G401 (cell line): ENCODE measurements at places on chromosomes 7 and 10. TPM values are rescaled to one million over a fixed set of nuclear protein-coding genes. Genes with fewer than 3 reads are reported as not detected.

DNA sequence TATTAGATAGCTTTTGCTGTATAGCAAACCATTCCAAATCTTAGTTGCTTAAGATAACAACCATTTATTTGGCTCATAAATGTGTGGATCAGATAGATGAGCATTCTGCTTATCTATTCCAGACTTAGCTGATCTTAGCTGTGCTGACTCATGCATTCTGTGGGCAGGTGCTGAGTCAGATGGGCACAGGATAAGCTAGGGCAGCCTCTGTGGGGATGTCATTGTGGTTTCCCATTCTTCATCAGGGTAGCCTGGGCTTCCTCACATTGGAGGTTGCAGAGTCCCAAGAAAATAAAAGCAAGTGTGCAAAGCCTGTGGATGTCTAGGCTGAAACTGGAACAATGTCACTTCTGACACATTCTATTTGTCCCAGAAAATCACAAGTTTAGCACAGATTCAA, 917.0 kb downstream of the TYW1 start:
- no peak for DNase-seq

- no peak for DNase-seq
These were observed 96.3 kb upstream of the ANKRD1 start for GRCh38 chr10:91017198-91017597.

DNA sequence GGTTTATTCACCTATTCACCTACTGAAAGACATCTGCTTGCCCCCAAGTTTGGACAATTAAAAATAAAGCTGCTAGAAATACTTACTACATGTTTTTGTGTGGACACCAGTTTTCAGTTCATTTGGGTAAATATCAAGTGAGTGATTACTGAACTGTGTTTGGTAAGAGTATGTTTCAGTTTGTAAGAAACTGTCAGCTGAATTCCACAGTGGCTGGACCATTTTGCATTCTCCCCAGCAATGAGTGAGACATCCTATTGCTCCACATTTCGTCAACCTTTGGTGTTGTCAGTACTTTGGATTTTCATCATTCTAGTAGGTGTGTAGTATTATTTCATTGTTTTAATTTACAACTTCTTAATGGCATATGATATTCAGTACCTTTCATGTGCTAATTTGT, 17.4 kb upstream of the IKZF1 start:
- DNase-seq = no peak

- peak; percentile 24 for DNase-seq
These were observed 85.2 kb upstream of the PIK3CG start for GRCh38 chr7:106779877-106780276.

GRCh38 chr7:27921081-27921836, 181.3 kb downstream of the TAX1BP1 start:
- peak; percentile 69 for DNase-seq

GRCh38 chr7:96312502-96312901, 9.4 kb downstream of the SLC25A13 start:
- DNase-seq = no peak

DNA sequence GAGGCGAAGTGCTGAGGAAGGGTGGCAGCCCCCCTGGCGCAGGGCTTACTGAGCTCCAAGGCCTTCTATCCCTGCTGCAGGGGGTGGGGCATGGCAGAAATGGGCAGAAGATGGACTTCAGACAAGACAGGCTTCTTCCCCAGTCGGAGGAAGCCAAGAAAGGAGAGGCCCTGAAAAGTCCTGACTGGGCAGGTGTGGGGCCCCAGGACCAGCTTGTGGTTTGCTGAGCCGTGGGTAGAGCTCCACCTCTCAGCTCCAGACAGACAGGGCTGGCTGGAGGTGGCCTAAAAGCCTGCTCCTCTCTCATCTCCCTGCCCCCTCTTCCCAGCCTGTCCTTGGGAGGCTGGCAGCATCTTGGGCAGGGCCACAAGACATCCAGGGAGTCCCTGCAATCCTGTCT, 67.7 kb downstream of the C10orf105 start:
- no peak for DNase-seq

- no peak for DNase-seq
These were observed 18.2 kb downstream of the GPR146 start for GRCh38 chr7:1062296-1063294.

GRCh38 chr7:38296059-38296857, 22.8 kb upstream of the TARP start:
- no peak for DNase-seq

DNA sequence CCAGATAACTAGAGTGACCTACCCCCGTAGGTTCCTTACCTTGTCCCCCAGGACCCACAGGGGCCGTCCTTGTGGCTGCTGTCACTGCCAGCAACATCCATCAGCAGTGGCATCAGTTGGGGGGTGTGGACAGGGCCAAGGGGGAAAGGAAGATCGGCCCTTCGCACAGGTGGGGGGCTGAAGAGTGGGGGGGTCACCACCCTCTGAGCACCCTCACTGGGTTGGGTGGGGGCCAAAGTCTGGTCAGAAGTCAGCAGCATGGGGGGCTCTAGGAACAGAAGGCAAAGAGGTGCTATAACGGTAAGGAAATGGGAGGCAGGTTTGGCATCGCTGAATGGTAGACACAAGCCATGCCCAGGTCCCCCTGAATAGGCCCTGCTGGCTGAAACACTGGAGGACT, 4.6 kb downstream of the NOBOX start:
- DNase-seq = no peak

DNA sequence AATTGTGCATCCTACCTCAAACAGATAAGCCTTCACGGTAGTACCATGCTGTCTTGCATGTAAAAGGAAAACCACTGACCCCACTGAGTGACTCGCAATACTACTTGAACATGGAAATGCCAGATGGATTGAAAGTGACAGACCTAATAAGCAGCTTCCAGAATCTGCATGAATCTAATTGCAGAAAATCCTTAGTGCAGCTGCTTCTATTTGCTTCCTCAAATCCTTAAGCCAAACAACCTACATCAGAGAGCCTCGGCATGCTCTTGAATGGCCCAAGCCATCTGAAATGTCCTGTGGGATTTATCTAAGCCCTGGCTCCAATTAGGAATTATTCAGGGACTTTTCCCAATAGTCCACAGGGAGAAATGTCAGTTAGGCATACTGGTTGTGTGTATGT, 509.5 kb upstream of the CELF2 start:
- peak; percentile 15 for DNase-seq

DNA sequence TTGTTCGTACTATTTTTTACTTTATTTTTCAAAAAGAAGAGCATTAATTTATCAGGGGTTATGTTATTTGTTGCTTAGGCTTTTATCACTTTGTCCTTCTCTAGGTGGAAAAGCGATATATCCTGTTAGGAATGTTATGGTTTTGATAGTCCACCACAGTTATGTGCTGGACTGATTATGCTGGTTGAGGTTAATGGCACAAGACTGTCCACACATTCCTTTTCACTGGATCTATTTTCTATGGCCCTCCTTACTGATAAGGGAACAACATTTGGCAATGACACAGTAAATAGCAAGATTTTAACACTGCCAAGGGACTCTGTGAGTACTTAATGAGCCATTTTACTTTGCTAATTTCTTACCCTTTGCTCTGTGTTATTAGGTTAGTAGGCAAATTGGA, 1212.3 kb downstream of the NXPH1 start:
- DNase-seq = no peak

- no peak for DNase-seq
These were observed 91.0 kb downstream of the ELFN1 start for GRCh38 chr7:1761097-1761496.

DNA sequence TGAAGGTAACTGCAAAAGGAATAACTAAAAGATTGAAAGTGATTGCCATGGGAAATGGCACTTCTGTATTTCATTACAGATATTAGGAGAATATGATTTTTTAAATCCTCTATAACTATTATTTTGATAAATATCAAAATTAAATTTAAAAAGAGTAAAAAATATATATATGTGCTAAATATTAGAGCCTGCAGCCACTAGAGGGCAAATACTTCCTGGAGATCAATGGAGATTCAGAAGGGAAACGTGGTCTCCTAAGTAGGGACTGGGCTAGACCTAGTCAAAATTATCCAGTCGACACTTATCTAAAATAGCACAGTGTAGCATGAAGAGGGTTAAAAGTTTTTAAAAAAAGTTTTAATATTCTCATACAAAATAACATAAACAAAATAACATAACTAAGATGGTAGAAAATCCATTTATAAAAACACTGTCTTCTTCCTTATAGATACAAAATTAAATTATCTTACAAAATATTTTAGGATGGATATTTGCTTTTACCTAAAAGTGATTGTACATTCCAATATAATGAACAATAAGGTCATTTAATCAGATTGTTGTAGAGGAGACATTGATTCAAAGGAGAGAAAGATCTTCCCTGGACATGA, 434.3 kb downstream of the MDFIC start:
- DNase-seq = no peak

GRCh38 chr10:100020142-100020885, 10.6 kb upstream of the DNMBP start:
- no peak for DNase-seq

DNA sequence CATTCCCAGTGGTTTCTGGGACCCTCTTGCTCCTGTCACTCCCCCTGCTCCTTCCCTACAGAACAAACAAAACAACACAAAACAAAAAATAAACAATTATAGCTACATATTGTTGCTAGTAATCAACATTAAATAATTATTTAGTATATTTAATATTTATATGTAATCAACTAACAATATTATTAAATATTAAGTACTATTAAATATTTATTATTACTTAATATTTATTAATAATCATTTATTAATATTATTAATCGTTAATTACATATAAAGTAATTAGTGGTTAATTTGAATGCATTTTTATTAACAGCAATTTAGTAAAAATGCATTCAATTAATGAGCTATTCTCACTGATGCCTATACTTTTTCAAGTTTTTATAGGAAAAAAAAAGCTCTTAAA, 139.4 kb downstream of the ITGB8 start:
- no peak for DNase-seq

GRCh38 chr10:30637881-30638467, 8.4 kb upstream of the LYZL2 start:
- DNase-seq = no peak

DNA sequence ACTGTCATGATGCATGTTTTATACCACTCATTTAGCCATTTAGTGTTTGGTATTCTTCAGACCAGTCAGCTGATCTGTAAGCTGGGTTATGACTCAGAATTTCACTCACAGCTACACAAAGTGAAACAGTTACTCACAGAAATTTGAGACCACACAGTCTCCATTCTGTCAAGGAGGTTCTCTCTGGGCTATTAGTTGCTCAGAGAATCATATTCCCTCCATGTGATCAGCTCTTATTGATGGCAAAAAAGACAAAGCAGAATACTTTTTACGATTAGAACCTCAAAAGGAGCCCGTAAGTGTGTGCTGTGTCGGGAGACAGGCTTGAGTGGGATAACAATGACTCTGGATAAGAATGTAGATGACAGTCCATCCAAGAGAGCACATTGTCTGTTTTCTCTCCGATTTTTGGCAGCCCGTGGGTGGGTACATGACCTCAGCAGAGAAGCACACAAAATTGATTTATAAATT, 277.6 kb upstream of the SORCS1 start:
- no peak for DNase-seq

- DNase-seq = peak; percentile 74
These were observed at the start of gene HSPA12A for GRCh38 chr10:116742367-116743265. Gene HSPA12A, minus strand, starts transcription at chr10:116742566. Its CDS starts 97 bp downstream, at chr10:116742469.

LAMB1 gene
- total RNA-seq = 4.3 and 5.9 TPM in 2 replicates

NIPSNAP2 gene
- total RNA-seq = 36.2 and 79.2 TPM in 2 replicates

CCDC6 gene
- total RNA-seq = 28.1 and 43.5 TPM in 2 replicates

VPS37D gene
- total RNA-seq = 8.3 and 9.8 TPM in 2 replicates

OGA gene
- total RNA-seq = 56.1 and 67.4 TPM in 2 replicates

ASNS gene
- 19.5 and 23.4 TPM in 2 replicates for total RNA-seq

WDFY4 gene
- not detected in 2 replicates for total RNA-seq

CRPPA gene
- total RNA-seq = 0.25 and 0.58 TPM in 2 replicates
